ENCODE measurements at places on chromosomes 11 and 22.

DNA sequence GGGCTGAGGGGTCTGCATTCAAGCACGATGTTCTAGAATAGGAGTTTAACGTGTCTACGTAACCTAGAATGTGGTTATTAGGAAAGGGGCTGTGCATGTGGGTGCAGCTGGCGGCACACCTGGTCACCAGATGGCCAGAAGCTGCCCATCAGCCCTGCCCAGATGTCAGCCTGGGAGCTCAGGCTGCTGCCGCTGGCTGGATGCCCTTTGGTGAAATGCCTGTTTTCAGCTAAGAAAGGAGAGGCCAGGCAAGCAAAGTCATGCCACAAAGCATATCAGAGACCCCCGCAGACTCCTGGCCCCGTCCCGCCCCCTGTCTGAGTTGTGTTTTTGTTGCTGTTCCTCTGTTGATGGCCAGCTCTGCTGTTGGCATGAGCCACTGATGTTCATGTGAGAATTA, 11.3 kb upstream of the ADORA2A start:
- DNase-seq, result no peak

DNA sequence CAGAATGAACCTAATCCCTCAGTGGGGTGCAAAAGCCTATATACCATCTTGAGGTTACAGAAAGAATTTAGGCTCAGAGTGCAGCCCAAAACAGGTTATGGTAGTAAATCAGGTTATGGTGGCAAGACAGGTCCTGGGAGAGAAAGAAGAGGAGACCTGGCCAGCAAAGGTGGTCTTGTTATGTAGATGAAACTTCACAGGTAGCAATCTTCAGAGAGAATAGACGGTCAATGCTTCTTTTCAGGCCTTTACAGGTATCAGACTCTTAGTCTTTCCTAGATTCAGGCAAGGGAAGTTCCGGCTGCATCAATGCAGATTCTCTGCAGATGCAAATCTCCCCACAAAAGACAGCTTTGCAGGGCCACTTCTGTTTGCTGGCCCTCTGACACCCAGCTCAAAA, 45.8 kb upstream of the SORL1 start:
- no peak for DNase-seq

DNA sequence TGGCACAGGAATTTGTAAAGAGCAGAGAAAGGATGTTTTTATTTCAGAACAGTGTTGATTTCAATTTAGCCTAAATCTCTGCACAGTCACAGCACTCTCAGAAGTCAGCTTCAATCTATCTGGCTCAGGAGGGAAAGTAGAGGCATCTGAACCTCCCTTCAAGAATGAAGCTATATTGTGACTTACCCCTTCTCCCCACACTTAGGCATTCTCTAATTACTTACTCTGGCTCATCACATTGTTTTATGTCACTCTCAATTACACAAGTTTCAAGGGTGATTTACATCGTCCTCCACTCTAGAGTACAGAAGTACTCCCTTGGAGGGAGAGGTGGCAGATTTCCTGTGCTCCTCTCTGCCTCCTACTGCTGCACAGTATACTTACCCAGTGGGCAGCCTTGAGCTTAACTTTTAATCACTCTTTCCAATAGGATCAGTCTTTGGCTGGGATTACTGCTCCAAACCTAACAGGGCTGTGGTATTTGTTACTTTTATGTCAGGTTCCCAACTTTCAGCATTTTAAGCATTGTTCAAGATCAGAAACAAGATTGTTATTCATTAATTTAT, 211.4 kb downstream of the AASDHPPT start:
- DNase-seq, result no peak

DNA sequence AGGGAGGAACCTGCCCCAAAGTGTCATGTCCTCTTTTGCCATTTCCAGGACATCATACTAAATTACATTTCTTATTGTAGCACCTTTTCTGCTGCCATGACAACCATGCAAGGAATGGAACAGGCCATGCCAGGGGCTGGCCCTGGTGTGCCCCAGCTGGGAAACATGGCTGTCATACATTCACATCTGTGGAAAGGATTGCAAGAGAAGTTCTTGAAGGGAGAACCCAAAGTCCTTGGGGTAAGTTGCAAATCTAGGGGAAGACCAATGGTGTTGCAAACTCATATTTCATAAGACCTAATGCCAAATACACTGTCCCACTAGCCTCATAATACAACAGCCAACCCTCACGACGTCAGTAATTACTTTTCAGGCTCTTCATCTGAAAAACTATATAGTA, 11.7 kb downstream of the MS4A4A start:
- DNase-seq, result no peak

- DNase-seq, result no peak
These were observed 72.4 kb upstream of the LRRC55 start for GRCh38 chr11:57109331-57109730.

GRCh38 chr11:108518581-108518980, 20.4 kb upstream of the POGLUT3 start:
- no peak for DNase-seq

DNA sequence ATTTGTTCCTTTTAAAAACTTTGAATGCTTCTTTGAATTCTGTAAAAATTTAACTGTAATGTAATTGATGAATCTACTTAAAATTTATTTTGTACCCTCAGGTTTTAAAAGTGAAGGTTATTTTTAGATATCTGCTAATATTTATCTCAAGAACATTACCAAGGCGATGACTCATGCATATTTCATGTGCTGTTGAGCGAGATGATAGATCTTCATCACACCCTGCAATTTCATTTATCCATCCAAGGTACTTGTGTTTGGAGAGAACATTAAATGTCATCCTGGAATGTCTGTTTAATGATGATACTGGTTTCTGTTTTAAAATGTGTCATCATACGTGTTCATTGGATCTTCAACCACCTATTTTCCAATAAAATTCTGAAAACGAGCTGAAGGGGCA, 6.7 kb upstream of the OOSP4A start:
- no peak for DNase-seq

GRCh38 chr11:45947885-45948284, 25.4 kb downstream of the LARGE2 start:
- no peak for DNase-seq

GRCh38 chr11:83601914-83602527, 315.9 kb upstream of the CCDC90B start:
- DNase-seq, result no peak

GRCh38 chr22:27934069-27934468, 15.0 kb upstream of the PITPNB start:
- DNase-seq, result no peak

- DNase-seq, result no peak
These were observed 1.0 kb downstream of the FJX1 start for GRCh38 chr11:35619116-35619854.

- DNase-seq, result no peak
These were observed 290.6 kb downstream of the JRKL start for GRCh38 chr11:96680211-96681018.

GRCh38 chr22:41915786-41916493, 1.1 kb upstream of the SHISA8 start:
- DNase-seq, result no peak

DNA sequence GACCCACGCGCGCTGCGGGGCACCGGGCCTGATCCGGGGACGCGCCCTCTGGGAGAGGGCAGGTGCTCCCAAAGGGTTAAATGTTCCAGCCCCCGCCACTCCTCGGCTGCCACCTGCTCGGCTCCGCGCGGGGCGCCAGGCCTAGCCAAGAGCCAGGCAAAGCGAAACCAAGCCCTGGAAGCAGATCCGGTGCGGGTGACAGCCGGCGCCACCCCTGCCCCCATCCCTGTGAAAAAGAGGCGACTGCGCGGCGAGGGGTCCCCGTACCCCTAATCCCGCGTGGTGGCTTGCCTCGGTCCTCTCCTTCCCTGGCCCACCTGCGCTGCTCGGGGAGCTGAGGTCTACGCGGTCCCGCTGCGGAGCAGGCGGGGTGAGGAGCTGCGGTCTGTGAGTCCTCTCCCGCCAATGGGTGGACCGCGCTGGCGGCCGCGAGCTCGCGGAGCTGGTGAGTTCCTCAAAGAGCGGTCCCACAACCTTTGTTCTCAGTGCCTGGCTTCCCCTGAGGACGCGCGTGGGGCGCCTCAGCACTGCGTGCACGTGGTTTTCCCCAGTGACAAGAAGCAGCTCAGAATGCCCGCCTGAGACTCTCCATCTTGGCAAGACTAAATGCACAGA, at the start of gene ME3:
ME3 (minus strand) TSS at position 610 of the 615 bp plus-strand sequence.
- no peak for DNase-seq

- DNase-seq, result no peak
These were observed 13.6 kb upstream of the SLC25A18 start for GRCh38 chr22:17549655-17550054.

- DNase-seq, result no peak
These were observed 108.5 kb downstream of the TP53I11 start for GRCh38 chr11:44842220-44842619.

- DNase-seq, result no peak
These were observed 254.0 kb upstream of the TBCEL start for GRCh38 chr11:120769906-120770305.

- DNase-seq, result no peak
These were observed 45.0 kb downstream of the TEAD1 start for GRCh38 chr11:12719221-12719620.

GRCh38 chr11:118095493-118095892, 8.7 kb upstream of the SMIM35 start:
- no peak for DNase-seq

GRCh38 chr11:123159183-123159857, 35.7 kb downstream of the CLMP start:
- no peak for DNase-seq

DNA sequence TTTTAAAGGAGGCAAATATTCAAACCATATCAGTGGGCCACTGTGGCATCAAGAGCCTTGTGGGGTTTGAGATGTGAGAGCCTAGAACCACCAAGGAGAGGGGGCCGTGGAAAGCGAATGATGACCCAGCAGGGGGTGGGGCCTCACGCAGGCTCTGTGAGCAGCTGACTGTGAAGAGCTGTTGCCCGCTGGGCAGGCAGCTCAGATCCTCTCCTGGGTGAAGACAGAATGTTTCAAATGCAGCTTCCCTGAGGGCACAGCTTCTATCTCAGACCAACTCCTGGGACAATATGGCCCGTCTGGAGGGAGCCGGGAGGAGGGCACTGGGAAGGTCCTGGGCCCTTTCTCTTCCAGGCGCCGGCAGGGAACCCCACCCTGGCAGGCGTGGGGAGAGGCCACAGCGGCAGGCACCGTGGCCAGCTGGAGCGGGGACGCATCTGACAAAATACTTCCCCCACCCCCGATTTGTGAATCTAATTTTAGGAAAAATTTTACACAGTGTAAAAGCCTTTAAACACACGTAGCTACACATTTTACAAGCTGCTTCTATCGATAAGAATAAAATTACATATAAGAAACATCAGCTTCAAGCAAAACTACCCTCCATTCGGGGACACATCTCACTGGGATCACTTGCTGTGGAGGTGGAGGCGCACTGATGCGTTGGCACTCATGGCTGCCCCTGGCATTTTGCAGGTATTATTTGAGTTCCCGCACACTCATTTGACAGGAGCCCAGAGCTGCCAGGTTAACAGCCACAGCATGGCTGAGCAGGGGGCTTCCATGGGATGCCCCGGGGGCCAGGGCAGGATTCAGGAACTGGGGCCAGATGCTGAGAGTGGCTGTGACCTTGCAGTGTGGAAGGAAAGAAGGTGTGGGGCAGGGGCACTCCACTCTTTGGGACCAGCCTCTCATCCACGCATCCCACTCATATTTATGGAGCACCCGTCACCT, 40.3 kb downstream of the PARVG start:
- no peak for DNase-seq

DNA sequence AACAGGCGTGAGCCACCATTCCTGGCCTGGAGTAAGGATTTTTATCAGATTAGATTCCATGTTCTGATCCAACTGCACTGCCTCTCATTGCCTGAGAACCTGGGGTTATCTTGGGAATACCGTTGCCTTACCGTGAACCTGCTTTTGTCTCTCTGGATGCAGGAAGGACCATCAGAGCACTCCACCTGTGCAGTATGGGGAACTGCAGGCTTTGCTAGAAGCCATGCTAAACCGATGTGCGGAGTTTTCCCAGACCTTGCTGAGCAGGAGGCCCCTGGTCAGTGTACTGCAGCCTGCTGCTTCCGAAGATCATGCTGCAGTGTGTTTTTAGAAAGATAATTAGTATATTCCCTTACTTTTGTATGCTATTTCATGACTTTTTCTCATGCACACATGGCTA, 43.6 kb downstream of the MEI1 start:
- DNase-seq, result no peak
